ENCODE measurements at places on chromosomes 5 and 9.

DNA sequence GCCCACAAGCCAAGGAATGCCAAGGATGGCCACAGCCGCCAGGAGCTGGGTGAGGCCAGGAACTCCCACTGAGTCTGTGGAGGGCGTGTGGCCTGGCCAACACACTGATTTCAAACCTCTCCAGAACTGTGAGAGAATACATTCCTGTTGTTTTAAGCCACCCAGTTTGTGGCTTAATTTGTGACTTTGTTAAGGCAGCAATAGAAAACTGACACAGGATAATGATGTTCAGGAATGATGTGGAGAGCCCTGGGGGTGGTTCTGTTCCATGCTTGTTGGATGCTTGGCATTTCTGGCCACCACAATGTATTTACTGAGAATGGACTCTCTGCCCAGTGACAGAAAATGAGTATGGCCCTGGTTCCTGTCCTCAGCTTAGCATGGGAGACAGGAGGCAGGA, 82.8 kb downstream of the DAP start:
- DNase-seq = no peak

- DNase-seq = no peak
These were observed 38.3 kb downstream of the PIK3R1 start for GRCh38 chr5:68253624-68254585.

DNA sequence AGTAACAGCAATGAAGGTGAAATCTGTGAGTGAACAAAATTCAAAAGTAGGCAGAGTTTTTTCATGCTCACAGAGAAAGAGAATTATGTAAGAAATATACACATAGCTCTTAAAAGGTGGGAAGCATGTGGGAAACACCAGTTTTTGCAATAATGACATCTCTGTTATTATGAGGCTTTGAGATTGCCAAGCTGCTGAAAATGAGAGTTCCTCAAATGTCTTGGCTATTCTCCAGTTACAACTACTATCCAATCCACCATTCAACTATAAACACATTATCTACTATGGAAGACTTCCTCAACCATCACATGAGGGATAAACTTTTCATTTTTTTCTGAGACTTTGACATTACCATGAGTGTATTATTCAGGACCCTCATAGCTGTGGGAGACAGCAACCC, 420.8 kb upstream of the ACTBL2 start:
- no peak for DNase-seq

GRCh38 chr5:151183456-151184245, 26.1 kb upstream of the ANXA6 start:
- peak; percentile 53 for DNase-seq

GRCh38 chr9:20594608-20595007, 27.7 kb downstream of the MLLT3 start:
- peak; percentile 36 for DNase-seq

DNA sequence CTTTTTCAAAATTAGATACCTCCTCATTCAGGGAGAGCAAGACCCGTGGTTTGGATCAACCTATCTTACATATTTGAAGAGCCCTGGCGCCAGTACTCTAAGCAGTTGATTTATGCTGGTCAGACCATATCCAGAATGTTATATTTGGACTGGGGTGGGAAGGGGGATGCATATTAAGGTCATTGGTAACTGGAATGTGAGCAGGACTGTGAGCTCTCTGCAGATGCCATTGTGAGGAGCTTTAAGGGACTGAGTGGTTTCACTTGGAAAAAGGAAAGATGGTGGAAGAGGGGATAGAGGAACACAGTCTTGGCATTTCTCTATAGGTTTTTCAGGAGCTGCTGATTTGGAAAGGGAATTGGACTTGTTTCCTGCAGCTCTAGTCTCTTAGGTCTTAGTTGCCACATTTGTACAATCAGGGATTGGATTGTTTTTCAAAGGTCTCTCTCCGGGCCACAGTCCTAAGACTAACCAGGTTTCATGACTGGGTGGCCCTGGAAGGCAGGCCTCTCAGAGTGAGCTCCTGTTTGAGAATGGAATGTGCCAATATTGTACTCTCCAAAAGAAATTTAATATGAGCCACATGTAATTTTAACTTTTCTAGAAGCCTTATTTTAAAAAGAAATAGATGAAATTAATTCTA, 25.8 kb upstream of the F2R start:
- no peak for DNase-seq

DNA sequence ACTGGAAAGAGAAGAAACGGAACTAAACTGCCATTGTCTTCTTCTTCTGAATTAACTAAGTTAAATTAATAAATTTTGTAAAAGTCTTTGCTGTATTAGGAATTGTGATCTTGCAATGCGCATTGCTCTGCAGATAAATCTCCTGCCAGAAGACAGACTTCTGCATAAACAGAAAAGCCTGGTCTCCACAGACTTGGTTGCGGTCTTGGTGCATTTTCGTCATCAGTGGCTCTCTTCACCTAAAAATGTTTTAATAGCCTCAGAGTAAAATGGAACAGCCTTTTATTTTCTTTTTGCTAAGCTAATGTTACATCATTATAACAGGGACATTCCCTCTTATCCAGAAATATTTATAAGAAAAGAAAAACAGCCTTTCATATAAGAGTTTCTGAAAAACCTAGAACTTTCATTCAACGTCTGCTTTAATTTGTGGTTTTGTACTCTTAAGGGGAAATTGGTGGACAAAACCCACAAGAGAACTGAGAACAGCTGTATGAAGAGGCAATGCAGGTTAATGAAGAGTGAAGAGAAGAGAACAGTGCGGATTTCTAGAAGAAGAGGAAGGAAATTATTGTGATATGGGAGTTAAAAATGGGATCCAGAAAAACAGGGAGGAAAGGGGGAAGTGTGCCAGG, 10.1 kb downstream of the IFNA5 start:
- DNase-seq = no peak

GRCh38 chr9:72428329-72428728, 63.3 kb upstream of the ZFAND5 start:
- no peak for DNase-seq

DNA sequence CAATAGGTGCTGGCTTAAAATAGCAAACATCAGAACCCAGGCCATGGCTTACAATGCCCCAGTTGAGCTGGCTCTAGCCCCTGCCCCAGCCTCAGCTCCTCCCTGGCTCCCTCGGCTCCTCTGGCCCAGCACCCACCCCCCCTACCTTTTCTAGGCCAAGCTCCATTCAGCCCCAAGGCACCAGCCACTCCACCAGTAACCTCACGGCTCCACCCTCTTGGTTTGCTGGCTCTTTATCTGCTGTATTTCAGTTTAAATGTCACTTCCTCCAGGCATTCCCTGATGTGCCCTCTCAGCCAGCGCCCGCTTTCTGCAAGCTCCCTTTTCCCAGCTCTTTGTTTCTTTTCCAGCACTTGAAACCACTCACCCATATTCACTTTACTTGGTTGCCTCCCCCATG, 10.6 kb downstream of the C1QTNF2 start:
- DNase-seq = no peak

GRCh38 chr5:178196281-178196812, 8.0 kb upstream of the HNRNPAB start:
- DNase-seq = no peak

GRCh38 chr9:135130207-135130976, 42.9 kb downstream of the OLFM1 start:
- DNase-seq = peak; percentile 37

DNA sequence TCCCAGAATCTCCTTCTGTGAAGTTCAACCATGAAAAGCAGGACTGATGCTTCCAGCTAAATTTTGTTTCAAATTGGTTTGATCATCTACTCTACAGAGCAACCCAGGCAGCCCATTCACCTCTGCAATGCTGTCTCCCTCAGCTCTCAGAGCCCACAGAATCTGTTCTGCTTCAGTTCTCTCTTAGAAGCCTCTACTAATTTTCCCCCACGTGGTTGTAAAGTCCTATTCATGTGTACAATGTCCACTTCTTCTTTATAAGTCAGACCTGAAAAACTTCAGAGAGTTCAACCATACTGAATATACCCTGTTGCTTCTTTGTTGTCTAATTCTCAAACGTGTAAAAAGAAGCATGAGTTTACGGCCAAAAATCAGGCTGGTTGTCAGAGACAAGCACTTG, 21.3 kb upstream of the FAM13B start:
- no peak for DNase-seq

GRCh38 chr5:173330338-173331206, 2.4 kb upstream of the STC2 start:
- no peak for DNase-seq

- no peak for DNase-seq
These were observed 292.2 kb downstream of the ARHGAP26 start for GRCh38 chr5:143062379-143062778.

DNA sequence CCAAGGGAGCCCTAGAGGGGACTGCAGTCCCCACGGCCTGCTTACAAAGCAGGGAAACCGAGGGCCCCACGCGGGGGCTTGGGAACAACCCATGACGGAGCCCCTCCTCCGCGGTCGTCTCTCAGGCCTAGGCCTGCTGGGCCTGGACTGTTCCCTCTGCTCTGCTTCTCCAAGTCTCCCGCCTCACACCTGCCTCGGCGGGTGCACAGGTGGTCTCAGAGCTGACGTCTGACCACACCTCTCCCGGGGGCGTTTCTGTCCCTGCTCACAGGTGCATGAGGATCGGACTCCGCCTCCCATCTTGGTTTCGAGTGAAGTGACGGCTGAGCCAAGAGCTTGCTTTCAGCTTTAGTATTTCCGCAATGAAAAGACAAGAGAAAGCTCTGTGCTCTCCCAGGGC, 72.1 kb downstream of the MRPL36 start:
- no peak for DNase-seq

DNA sequence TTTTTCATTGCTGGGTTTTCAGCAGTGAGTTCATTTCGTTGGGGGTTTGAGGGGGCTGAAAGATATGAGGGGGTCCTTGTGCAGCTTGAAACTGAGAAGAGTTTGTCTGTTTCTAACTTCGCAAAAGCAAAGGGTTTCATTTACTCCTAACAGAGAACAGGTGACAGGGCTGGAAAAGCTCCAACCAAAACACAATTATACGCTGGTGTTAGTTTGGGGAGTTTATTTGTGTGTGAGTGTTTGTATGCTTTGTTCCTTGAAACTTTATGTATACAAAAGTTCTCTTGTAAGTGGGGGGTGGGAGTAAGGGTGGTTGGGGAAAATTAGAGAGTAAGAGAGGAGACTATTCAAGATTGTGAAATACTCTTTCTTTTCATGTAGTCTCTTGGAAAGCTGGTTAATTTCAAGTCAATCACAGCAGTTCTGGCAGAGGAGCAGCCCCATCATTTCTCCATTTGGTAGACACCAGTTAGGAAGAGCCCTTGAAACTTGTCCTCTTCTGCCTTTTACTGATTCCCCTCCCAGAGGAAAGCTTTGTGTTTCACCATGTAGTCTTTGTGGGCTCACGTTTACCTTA, 881 bp downstream of the TNFAIP8 start:
- DNase-seq = no peak

- no peak for DNase-seq
These were observed 369.0 kb downstream of the MAT2B start for GRCh38 chr5:163874431-163874830.

GRCh38 chr9:138103111-138103848, 225.7 kb downstream of the CACNA1B start:
- no peak for DNase-seq

GRCh38 chr5:145806923-145807322, 28.2 kb downstream of the PRELID2 start:
- no peak for DNase-seq

DNA sequence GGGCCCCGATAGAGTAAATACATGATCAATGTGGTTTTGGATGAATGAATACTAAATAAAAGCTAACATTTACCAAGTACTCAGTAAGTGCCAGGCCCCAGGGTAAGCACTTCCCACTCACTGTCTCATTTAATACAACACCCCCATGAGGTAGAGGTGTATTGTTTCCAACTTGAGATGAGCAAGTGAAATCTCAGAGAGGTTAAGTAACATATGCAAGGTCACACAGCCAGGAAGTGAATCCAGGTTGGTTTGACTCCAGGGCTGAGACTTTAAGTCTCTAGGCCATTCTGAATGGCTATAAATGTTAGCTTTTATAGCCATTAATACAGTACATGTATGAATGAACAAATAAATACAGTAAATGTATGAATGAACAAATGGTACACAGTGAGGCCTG, 39.4 kb downstream of the LHX2 start:
- DNase-seq = no peak

Data from HT1080 (cell line).